H1 (cell line): ENCODE measurements at places on chromosomes 7 and 10.

DNA sequence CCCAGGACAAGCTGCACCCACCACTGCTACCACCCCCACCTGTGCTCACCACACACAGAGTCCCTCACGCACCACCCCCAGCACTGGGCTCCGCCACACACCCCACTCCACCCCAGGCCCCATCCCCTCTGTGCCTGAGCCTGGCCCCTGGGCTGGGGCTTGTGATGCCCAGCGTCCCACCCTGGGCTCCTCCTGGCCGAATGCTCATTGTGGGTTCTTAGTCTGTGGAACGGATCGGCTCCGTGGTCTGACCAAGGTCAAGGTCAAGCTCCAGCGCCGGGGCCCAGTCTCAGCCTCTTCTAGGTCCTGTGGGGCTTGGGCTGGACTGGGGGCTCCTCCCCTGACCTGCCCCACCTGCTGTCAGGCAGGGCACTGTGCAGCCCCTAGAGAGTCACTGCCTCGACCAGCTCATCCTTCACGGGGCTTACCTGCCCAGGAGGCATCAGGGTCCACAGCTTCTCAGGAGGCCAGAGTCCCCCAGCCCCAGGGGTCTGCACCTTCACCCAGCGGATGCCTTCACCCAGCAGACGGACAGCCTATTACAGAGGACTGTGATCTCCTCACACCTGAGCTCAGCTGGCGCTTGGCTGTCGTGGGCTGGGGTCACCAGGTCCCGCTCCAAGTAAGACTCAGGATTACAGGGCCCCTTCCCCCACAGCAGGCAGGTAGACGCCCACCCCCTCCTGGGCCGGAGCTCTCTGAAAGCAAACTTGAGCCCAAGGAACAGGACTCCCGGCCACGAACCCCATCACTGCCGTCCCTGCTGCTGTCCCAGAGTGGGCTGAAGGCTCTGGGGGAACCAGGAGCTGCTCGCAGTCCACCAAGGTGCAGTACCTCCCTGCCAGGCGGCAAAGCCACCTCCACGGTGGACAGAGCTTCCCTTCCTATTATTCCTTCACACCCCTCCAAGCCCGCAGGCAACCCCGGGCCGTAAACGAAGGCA, 15.3 kb upstream of the UTF1 start:
- no peak for DNase-seq

DNA sequence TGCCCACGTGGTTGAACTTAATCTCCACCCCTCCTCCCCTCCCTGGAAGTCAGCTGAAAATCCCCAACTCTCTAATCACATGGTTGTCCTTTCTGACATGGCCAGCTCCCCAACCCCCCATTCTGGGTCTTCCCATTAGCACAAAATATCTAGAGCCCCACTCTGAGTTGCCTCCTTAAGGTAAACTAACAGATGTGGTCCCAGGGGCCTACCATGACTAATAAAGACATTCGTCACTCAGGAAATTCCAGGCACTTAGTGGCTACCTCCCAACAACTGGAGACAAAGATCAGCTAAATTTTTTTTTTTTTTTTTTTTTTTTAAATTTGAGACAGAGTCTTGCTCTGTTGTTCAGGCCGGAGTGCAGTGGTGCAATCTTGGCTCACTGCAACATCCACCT, 21.1 kb downstream of the CCDC126 start:
- DNase-seq, result no peak

DNA sequence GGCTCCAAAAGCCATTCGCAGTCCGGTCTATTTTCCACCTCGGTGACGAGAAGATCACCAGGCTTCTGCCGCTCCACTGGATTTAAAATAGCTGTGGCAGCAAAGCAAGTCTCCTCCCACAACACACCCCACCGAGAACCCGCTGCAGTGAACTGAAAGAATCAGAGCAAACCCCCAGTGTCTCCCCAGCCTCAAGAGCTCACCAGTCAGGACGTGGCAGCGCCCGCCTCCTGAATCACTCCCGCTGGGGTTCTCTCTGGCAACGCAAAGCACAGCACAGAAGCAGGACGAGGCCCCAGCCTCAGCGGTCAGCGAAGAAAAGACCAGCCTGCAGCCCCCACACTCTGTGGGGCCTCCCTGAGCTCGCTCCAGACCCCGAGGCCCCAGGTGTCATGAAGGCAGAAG, 126.1 kb upstream of the PPP2R2D start:
- DNase-seq, result peak; percentile 38

DNA sequence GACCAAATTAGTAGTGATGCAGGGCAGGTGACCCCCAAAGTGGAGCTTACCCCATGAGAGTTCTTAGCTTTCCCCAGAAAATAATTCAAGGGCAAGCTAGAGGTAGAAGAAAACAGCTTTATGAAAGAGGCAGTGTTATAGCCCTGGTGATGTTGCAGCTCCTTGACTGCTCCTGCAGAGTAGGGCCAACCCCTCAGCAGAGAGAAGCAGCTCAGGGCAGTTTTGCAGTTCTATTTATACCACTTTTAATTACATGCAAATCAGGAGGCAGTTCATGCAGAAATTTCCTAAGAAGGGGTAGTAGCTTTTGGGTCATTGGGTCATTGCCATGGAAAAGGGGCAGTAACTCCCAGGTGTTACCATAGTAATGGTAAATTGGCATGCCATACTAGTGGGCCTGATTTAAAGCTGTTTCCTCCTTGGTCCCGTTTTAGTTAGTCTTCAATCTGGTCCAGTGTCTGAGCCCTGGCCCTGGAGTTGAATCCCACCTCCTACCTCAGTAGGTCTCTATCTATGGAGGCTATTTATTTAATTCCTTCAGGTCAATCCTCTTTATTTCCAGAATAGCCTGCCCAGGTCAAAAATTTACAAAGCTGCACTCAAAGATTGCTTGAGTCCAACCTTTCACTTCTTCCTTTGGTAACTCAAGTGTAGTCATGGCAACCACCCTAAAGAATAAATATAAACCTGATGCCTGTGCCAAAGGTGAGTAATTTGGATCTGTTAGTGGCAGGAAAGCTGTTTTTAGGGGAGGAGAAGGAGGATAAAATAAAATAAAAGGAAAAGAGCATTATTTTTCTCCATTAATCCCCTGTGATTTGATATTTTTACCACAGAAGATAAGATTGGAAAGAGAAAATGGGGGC, 29.5 kb downstream of the PLXDC2 start:
- no peak for DNase-seq

DNA sequence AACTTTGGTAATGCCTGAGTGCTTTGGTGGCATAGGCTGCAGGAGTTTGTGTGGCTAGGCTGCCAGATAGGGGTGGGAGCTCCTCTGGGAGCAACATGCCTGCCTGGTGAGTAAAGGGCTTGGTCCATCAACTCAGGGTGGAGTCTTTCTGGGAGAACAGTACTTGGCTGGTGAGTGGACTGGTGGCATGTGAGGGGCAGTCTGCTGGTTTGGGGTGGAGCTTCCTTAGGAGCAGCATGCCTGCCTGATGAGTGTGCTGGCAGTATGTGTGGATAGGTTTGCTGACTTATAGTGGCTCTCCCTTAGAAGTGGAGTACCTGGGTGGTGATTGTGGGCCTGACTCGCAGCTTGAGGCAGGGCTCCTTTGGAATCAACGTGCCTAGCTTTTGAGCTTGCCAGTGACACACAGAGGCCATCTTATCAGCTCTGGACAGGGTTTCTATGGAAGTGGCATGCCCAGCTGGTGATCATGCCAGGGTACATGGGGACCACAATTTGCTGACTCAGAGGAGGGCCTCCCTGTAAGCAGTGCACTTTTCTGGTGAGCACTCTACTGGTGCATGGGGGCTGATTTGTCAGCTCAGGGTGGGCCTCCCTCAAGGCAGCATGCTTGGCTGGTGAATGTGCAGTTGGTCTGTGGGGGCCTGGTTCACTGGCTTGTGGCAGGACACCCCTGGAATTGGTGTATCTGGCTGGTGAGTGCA, 35.0 kb upstream of the SRI start:
- DNase-seq, result no peak

GRCh38 chr10:110074298-110074697, 66.5 kb downstream of the ADD3 start:
- DNase-seq, result no peak

DNA sequence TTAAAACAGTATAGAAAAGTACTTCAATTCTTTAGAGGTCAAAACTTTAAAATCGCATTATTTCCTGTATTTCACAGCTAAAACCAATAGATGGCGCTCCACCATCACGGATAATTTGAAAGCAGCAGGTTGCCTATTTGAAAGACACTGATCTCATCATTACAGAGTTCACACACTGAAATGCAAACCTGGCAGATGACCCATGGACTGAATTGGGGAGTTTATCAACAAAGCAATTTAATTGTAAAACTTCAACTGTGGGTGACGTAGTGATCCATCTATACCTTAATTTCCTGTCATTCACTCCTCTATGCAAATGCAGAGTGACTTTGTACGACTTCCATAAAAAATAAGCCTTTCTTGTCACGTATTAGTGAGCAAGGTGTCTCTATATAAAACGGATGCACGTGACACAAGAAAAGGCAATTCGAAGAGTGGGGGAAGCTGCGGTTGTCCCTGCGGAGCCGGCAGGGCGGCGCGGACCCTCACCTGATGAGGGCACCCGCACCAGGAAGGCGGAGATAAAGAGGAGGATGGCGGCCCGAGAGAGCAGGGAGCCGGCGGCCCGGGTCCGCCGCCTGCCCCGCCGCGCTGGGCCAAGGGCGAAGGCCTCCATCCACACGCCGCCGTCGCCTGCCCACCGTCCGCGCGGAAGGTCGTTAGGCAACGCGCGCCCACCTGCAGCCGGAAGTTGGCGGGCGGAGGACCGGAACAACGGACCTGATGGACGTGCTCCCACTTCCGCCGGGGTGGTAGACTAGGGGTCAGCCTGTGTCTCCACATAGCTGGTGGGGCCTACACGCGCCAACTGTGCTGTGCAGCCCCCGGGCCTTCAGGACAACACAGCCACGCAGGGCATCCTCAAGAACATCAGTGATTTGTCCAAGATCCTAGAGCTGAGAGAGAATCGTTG, at the start of gene ZPBP:
Gene ZPBP (minus strand): TSS at position 668 of the 913 bp plus-strand sequence. CDS start 52 bp downstream, at position 616.
- peak; percentile 51 for DNase-seq

DNA sequence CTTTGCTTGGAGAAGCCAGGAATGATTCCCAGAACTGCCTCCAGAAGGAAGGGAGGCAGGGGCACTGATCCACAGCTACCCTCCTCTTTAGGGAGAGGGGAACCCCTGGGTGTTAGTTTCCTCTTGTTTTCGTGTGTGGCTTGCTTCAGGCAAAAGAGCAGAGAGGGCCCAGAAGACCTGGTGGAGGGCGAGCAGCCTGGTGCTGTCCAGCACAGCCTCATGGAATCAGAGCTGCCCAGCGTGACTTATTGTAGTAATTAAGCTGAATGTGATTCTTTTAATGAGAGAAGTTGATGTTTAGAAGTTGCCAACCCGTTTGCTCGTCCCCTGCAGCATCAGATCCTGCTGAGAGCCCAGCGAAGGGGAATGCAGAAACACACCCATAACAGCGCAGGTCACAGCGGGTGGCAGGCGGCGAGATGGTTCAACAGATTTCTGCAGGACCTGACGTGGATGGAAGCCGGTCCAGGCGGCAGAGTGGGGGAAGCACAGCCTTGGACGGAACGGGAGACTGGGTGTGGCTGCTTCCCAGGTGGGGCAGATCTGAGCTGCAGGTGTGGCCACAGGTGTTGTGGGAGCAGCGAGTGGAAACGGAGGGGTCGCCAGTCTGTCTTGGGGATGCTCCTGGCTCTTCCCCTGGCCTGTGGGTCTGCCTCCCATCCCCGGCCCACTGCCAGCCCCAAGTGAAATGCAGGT, 53.7 kb upstream of the SHH start:
- no peak for DNase-seq

DNA sequence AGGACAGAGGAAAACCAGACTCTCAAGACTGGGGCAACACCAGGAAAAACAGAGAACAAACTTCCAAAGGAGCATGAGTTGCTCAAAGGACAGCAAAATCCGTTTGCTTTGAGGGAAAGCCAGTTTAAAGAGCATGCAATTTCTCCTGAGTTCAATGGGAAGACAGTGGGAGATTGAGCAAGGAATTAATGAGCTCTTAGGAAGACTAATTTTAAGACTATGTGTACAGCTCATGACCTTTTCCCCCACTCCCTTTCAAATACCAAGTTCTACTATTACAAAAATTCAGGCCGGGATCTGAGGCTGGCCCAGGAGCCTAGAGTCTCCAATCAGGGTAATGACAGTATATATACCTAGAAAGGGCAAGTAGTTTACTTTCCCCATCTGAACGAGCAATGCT, 79.2 kb downstream of the EPDR1 start:
- no peak for DNase-seq

DNA sequence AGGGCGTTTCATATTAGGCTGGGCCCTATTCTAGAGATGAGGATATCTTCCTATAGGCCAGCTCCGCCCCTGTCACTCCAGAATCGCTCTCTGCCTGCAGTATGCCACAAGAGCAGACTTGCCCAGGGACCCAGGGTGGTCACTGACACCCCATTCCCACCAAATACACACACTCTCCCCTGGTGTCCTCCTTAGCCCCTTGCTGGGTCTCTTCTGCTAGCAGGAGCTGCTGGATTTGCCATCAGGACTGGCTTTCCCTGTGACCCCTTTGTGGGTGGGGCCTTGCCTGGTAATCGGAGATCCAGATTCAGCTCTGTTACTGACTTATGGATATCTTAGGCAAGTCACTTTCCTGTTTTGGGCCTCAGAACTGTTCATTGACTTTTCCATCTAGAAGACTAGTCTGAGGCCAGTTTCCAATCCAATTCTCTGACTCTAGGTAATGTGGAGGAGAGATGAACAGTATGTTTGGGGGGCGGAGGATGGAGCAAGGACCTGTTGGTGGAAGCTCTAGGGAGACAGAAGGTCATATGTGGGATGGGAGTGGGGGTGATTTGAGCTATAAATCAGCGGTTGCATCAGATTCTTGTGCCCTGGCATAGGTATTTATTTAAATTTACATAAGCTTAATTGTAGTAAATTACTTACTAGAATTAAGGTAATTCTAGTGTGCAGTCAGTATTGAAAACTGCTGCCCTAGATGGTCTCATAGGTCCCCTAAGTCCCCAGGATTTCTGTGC, 1.6 kb downstream of the TSPAN15 start:
- DNase-seq, result no peak

- no peak for DNase-seq
These were observed 30.4 kb downstream of the PLAU start for GRCh38 chr10:73941300-73941699.

GRCh38 chr7:134943785-134944400, 42.4 kb upstream of the AGBL3 start:
- DNase-seq, result no peak

GRCh38 chr7:98162758-98163157, 48.5 kb upstream of the BHLHA15 start:
- DNase-seq, result no peak

- no peak for DNase-seq
These were observed 128.5 kb downstream of the ANKRD7 start for GRCh38 chr7:118352867-118353453.

- DNase-seq, result no peak
These were observed 17.9 kb upstream of the BAIAP2L1 start for GRCh38 chr7:98418636-98419315.

- no peak for DNase-seq
These were observed 24.7 kb downstream of the PSPH start for GRCh38 chr7:56026538-56026937.
